ENCODE measurements at places on chromosomes 3 and 15.
A peak's percentile ranks its signal among the peaks of the same experiment; 100 is the strongest.

GRCh38 chr15:39364721-39365120 lies 216.2 kb upstream of the THBS1 start:
- no peak for DNase-seq

DNA sequence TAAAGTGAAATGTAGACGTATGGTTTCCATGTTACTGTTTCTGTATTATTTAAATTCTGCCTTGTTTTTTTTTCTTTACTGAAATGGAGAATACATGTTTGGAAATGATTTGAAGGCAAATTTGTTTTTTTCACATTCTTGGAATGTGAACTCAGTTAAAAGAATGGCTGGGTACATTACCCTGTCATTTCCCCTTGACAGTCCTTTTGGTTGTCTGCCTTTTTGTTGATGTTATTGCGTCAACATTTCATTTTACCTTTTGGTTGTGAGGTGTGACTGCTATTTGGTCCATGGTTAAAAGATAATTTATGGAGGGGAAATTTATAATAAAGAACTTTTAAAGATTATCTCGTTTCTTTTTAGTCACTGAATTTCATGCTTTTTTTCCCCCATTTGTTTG lies 3.2 kb upstream of the GPR171 start:
- DNase-seq: no peak

DNA sequence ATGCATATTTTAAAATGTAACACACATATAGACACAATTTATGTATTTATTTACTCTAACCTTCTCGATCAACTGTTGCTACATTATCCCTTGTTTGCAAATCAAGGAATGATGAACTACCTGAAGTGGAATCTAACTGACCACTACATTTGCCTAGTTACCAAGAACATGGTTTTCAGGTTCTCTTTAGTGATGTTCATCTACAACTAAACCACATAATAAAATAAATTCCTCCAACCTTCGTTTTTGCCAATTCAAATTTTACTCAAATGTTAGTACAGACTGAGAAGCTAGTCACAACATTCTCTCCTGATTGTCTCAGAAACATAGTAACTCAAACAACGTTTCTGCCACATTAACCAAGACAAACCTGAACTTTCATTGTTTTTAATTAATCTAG lies 521.9 kb downstream of the FOXP1 start:
- no peak for DNase-seq

DNA sequence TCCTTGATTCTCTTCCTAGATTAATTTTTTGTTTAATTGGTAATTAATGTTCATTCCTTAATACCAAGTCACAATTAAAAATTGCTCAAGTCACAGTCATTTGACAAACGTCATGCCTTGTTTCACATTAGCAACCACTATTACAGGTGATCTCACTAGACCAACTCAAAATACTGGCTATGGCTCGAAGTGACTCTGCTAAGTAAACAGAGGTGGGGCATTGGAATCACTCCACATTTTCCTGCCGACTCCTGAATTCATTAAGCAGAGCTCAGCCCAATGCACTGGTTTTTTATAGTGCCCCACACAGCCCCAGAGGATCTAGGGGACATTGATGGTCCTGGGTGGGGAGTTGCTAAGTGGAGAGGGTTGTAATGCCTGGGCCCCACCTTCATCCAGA lies 201.2 kb upstream of the NSMCE3 start:
- DNase-seq: no peak

GRCh38 chr15:95394186-95395067 lies 936.1 kb upstream of the NR2F2 start:
- peak; percentile 71 for DNase-seq

DNA sequence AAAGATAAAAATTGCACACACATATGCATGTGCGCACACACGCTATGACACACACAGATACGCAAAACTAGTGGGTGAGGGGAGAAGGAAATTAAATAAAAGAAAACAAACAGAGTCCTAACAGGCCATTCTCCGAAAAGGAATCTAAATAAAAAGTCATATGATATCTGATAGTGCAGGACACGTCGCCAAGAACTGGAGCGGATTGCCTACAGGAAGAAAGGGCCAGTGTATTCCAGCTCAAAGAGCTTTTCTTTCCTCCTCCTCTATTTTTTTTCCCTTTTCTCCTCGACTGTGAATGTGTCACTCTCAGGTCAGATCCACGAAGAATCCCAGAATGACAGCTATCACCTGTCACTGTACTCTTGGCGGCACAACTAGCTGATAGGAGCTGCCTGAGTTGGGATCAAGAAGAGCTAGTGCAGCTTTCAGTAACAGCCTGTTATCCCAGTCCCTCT lies 157.8 kb downstream of the TIGIT start:
- no peak for DNase-seq

All from EL (cell line).